PC-3 (cell line): ENCODE measurements at places on chromosomes 16 and 17.
A peak's percentile ranks its signal among the peaks of the same experiment; 100 is the strongest.

- DNase-seq, result no peak
Observed at GRCh38 chr17:43683928-43684653, 22.4 kb upstream of the MEOX1 start.

GRCh38 chr17:65079489-65079900 is 23.0 kb upstream of the GNA13 start:
- DNase-seq, result no peak

DNA sequence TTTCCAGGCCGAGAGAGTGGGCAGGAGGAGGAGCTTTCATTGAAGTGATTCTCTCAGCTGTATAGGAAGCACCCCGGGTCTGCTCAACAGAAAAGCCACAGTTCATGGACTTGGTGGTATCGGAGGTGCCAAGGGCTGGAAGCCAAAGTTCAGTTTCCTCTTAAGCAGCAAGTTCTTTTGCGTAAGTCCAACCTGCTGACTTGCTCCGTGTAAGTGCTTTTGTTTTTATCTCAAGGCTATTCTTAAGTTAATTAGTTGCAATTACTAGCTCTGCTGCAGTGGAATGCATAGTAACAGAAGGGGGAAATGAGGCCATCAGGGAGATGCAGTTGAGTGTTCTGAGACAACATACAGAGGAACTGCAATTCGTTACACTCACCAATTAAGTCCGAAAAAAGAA is 44.6 kb downstream of the SMIM36 start:
- DNase-seq, result no peak

GRCh38 chr17:21039839-21040575 is 2.8 kb downstream of the USP22 start:
- DNase-seq, result peak; percentile 76
